ENCODE measurements at places on chromosomes 3 and 15.

- no peak for DNase-seq
Observed at GRCh38 chr3:4821338-4821737, 157.9 kb upstream of the BHLHE40 start.

DNA sequence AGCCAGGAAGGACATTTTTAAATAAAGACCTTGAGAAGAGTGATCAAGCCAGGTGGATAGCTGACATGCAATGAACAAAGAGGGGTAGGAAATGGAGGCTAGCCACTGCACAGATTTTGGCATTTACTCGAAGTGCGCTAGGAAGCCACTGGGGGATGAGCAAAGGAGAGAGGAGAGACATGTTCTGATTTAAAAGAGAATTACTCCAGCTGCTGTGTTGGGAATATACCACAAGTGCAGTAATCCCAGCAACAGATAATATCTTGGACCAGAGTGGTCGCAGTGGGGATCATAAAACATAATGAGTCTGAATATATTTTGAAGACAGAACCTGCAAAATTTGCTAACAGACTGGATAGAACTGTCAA, 19.9 kb downstream of the KPNA4 start:
- no peak for DNase-seq

- no peak for DNase-seq
Observed at GRCh38 chr15:60744826-60745460, 266.0 kb upstream of the ICE2 start.

DNA sequence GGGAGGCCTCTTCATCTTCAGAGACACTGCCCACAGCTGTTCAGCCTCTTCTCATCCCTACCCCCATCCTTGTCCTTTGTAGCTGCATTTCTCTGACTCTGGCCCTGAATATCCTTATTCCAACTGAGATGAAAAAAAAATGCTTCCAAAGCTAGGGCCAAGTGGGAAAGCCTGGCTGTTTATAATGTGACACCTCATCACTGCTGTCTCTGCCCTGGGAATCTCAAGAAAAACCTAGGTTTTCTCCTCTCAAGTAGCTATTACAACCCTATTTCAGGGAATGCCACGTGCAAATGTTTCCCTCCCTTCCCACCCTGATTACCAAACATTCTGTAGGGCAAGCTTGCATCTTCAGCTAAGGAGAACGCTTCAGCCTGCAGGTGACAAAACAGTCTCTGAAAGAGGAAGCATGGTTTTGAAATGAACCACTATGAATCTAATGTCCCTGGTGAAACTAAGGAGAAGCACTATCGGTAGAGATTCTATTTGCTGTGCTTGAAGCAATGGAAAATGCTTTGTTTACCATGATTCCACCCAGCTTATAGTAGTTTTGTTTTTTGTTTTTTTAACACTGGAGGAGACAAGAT, 65.4 kb downstream of the USF3 start:
- DNase-seq: no peak

GRCh38 chr15:59647085-59647484, 10.2 kb downstream of the GTF2A2 start:
- no peak for DNase-seq

GRCh38 chr3:50003824-50004223, 63.9 kb downstream of the RBM6 start:
- DNase-seq: no peak

DNA sequence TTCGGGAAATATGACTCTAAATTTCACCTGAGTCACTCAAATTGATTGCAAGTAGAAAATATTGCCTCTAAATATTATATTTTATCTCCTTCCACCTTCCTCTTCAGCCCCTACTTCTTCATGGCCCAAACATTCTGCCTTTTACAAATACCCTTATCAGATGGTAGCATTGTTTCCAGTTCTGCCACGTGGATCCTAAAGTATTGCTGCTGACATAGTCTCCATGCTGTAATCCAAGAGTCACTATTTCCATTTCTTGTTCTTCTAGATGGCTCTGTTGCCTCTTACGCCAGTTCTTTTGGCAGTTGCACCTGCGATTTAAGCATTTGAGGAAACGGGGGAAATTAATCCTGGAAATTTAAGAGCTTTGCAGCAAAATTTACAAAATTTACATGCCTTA, 13.6 kb downstream of the LMOD3 start:
- DNase-seq: no peak

DNA sequence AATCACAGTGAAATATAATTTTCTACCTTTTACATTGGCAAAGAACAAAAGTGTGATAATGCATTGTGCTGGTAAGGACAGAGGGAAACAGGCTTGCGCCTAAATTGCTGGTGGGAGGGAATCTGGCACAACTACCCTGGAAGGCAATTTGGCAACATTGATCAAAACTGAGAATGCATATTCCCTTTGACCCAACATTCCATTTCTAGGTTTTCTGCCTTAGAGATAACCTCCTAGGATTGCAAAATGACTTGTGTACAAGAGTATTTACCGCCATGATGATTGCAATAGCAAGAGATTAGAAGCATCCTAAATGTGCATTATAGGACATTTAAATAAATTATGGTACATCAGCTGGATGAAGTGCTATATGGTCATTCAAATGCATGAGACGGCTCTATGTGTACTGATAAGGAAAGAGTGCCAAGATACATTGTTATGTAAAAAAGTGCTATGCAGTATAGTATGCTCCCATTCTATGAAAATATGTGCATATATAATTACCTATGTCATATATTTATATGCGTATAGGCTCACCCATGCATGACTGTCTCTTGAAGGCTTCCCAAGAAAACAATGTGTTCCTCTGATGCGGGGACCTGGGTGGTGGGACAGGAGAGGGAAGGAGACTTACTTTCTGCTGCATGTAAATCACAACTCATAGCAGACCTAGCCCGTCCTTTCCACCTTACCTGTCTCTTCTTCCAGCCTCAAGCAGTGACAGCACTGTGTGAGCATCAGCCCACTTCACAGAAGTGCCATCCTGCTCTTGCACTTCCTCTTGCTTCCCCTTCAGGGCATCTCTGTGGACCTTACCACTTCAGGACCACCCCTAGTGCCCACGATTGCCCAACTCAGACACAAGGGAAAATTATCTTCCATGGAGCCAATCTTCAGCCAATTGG, 249.9 kb upstream of the TLE3 start:
- no peak for DNase-seq

DNA sequence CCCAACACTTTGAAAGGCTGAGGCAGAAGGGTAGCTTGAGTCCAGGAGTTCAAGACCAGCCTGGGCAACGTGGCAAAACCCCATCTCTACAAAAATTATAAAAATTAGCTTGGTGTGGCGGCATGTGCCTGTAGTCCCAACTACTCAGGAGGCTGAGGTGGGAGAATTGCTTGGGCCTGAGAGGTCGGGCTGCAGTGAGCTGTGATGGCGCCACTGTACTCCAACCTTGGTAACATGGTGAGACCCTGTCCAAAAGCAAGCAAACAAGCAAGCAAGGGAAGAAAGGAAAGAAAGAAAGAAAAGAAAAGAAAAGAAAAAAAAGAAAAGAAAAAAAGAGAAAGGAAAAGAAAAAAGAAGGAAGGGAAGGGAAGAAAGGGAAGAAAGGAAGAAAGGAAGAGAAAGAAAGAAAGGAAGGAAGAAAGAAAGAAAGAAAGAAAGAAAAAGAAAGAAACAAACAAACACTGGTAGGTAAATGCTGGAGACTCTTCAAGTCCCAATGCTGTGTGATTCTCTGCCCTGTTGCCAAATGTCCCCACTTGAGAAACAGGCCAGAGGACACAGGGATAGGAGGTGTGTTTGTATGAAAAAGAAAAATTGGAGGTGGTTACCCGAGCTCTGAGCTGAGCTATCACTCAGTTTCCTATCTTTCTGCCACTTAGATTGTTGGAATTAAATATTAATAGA, 121.1 kb downstream of the RAB11A start:
- no peak for DNase-seq

- peak; percentile 91 for DNase-seq
Observed at GRCh38 chr15:65952391-65953053, 83.2 kb downstream of the RAB11A start.

DNA sequence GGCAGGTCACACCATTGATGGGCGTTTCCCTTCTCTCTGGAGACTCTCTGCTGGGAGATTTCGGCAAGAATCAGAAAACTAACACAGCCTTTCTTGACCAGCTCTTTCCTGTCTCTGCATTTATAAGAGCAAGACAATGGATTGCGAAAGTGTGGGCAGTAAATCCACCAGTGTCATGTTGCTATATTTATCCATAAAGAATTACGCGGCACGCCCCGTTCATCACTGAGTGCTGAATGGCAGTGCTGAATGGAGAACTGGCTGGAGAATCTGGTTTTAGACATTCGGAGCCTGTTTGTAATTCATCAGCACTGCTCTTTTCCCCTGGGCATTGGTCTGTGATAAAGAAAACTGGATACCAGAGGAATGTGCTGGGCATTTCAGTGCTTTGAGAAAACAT, 2.0 kb upstream of the CEMIP start:
- DNase-seq: no peak

- no peak for DNase-seq
Observed at GRCh38 chr3:12532182-12532581, 13.1 kb downstream of the MKRN2OS start.

- DNase-seq: no peak
Observed at GRCh38 chr15:34065941-34066340, 26.9 kb upstream of the AVEN start.

DNA sequence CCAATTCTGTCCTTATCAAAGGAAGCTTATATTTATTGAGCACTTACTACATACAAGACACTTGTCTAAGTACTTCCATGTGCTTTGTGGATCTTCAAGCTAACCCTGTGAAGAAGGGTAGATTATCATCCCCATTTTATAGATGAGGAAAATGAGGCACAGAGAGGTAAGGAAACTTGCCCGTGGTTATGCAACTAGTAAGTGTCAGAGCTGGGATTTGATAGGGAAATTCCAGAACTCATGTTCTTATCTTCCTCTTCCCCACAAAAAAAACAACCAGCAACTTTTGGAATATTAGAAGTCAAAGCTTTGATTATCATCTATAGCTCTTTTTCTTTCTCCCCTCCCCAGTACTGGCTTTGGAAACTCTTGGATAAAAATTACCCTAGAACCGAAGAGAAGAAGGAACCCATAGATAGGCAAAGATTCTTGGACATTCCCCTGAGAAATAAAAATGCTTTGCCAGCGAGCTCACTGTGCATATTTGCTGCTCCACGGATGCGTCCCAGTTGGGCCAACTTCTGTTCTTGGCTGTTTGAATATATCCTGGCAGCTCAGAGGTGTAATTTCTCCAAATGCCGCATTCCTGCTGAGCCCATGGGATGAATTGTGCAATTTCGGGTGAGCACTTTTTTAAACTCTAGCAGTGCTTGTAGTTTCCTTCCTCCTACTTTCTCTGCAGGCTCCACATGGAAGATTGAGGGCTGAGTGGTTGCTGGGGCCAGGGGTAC, 591.5 kb upstream of the CFAP20DC start:
- no peak for DNase-seq

GRCh38 chr15:92625251-92625980, 30.2 kb downstream of the FAM174B start:
- DNase-seq: no peak

- no peak for DNase-seq
Observed at GRCh38 chr3:113223475-113224281, 12.3 kb downstream of the BOC start.

- no peak for DNase-seq
Observed at GRCh38 chr3:189508784-189509501, 122.2 kb upstream of the TP63 start.

DNA sequence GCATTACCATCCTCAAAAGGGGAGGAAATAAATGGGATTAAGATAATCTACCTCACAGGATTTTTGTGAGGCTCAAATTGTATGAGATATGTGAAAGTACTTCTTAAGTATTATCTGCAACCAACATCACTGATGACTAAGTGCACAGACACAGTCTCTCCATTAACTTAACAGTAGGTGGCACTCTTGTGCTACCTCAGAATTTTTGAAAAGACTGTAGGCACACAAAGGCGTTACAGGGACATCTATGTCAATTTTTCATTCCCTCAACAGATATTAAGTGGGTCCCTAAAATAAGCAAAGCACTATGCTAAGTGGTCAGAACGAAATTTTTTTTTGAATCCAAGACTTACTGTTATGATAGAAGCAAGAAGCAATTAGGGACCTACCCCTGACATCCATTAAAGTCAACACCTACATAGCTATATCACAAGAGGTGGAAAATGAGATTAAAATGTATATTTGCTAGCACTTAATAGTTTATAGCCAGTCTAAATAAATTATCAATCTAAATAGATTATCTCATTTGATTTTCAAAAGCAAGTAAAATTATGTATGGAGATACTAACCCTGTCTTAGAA, 52.9 kb downstream of the RYK start:
- DNase-seq: no peak

- DNase-seq: no peak
Observed at GRCh38 chr3:98557324-98558010, 25.7 kb downstream of the GPR15 start.

- peak; percentile 84 for DNase-seq
Observed at GRCh38 chr3:173584093-173584837, 186.7 kb downstream of the NLGN1 start.

GRCh38 chr3:127962937-127963336, 47.9 kb downstream of the KBTBD12 start:
- no peak for DNase-seq

- no peak for DNase-seq
Observed at GRCh38 chr15:25497934-25498333, 59.1 kb upstream of the UBE3A start.

GRCh38 chr3:133989936-133990702, 39.6 kb downstream of the SLCO2A1 start:
- peak; percentile 35 for DNase-seq

DNA sequence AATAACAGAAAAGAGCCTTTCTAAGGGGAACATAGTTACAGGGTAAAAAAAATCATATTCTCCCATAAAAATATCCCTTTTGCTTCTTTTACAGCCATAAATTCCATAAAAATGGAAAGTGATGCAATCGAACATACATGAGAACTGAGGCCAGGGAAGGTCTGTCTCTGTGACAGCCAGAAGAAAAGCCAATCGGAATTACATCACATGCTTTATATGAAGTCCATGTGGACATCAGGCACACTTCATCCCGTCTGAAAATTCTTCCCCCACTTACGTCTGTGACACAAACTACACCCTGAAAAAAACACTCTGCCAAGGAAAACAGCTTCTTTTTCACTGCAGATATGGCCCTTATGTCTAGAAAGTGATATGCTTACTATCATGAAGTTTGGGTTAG, 323.5 kb downstream of the ERC2 start:
- DNase-seq: no peak

DNA sequence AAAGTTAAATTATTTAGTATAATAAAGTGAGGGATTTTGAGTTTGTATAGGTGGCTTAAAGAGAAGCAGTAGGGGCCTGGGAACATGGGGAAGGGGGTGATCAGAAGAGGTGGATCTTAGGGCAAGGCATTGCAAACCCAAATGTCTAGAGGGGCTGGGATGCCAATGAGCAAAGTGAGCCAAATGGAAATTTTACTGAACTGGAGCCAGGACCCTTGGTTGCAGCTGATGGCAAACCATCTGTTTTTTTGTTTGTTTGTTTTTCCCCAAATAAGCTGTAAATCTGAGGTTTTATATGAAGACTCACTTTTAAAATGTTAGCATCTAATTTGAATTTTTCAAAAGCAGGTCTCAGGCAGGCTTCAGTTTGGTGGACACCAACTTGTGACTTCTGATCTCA, 14.8 kb upstream of the PARP14 start:
- no peak for DNase-seq

GRCh38 chr15:75089456-75090387, 66.3 kb downstream of the PPCDC start:
- DNase-seq: no peak

Data from endodermal cell (in vitro differentiated cells).